ENCODE measurements at places on chromosomes 4 and X.

DNA sequence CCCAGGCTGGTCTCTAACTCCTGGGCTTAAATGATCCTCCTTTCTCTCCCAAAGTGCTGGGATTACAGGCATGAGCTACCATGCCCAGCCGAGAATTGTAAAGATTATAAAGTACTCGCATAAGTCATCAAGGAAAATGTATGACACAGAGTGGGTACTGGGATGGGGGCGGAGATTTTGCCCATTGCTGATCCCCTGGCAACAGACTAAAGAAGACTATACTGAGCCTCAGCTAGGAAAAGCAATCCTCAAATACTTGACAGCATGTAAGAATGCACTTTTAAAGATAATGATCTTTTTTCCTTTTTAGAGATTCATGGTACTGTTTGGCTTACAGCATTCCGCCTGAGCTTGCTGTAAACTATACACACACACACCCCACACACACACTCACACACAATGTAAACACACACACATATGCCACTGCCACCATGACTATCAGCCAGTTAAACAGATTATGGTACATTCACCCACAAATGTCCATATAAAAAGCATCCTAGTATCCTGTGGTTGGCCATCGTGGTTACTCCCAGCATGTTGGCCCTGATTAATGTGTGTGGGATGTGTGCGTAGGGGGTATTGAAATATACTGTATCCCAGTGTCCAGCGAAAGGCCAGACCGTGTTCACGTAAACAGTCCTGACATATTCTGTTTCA, 113.0 kb downstream of the AMELX start:
- DNase-seq = no peak

DNA sequence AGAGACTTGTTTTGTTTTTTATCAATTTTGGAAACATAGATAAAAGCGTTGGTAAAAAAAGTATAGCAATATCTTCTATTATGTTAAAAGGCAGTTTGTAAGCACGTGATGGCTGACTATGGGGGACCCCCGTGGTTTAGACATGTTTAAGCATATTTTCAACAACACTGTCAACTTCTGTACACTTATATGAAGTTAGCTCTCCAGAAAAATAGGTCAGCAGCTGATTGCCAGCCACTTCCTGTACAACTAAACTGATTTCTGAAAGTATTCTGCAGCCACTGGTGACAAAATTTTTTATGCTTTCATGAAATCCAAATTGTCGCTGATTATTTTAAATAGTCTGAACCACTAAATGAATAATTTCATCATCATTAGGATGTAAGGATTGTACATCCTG, 45.2 kb downstream of the RBMX2 start:
- no peak for DNase-seq

GRCh38 chr4:154478128-154478527, 13.5 kb downstream of the DCHS2 start:
- no peak for DNase-seq

DNA sequence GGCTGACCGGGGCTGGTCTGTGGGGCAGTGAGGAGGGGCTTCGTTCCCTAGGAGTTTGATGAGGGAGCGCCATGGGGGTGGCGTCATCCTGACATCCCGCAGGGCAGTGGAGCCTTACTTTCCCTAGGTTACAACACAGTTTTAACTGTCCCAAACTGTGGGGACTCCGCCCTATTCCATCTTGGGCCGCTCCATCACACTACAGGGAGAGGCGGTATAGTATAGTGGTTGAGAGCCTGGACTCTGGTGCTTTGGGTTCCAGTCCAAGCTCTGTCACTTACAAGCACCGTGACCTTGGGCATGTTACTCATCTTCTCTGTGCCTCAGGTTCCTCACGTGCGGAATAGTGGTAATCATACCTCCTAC, 44.2 kb downstream of the ZNF185 start:
- DNase-seq = no peak

DNA sequence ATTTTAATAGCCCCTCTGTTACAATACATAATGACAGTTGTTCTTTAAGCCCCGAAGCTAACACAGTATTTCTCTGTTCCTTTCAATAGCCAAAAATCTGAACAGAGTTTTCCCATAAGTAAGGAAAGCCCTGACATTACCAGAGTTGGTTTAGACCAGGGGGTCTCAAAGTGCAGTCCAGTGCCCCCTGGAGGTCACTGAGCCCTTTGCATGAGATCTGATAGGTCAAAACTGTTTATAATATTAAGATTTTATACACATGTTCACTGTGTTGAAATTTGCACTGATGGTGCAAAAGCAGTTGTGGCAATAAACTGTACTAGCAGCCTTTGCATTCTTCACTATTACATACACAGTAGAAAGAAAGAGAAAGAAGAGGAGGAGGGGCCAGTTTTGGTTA, 177.1 kb downstream of the SPANXN3 start:
- DNase-seq = no peak

- DNase-seq = no peak
Measured at GRCh38 chr4:146342600-146343192, 128.4 kb downstream of the REELD1 start.

DNA sequence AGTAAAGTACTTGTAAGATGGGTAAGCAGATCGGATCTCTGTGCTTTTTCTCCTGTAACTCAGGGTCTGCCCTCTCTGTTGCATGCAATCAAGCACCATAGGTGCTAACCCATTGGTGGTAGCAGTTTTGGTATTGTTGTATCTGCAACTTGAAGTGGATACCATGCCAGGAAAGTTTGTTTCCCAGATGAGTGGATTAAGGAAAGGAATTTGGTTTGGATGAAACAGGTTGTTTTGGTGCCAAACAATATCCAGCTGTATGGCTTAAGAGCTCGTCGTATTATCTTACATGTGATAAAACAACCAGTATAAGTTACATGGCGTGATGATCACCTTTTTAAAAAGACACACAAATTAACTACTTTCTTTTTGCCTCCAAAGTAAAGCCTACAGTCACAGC, 280.9 kb upstream of the TENM3 start:
- DNase-seq = no peak

GRCh38 chr4:138938366-138938690, 77.3 kb upstream of the NOCT start:
- DNase-seq = no peak

- DNase-seq = no peak
Measured at GRCh38 chr4:87118421-87118820, 102.0 kb downstream of the KLHL8 start.

- DNase-seq = no peak
Measured at GRCh38 chr4:61200916-61201526, 895 bp downstream of the ADGRL3 start.

GRCh38 chr4:129903861-129904260, 807.9 kb downstream of the C4orf33 start:
- no peak for DNase-seq

Measured in T follicular helper cell (primary cell).